Left cardiac atrium (tissue), 4 donors: ENCODE measurements at places on chromosomes 4 and X. TPM values are rescaled to one million over a fixed set of nuclear protein-coding genes. Genes with fewer than 3 reads are reported as not detected.
A peak's percentile ranks its signal among the peaks of the same experiment; 100 is the strongest.

GRCh38 chr4:114807759-114808404 lies 209.3 kb downstream of the UGT8 start:
- no peak for DNase-seq

EPHA5 gene
- total RNA-seq = 8.0 TPM

ESX1 gene
- not detected for total RNA-seq

NMU gene
- total RNA-seq = not detected

DNA sequence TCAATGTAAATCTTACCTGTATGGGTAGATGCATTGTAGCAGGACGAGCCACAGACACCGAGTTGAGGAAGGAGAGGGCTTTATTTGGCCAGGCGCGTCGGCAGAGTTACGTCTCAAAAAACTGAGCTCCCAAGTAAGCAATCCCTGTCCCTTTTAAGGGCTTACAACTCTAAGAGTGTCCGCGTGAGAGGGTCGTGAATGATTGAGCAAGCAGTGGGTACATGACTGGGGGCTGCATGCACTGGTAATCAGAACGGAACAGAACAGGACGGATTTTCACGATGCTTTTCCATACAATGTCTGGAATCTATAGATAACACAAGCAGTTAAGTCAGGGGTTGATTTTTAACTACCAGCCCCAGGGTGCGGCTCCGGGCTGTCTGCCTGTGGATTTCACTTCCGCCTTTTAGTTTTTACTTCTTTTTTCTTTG lies 524.9 kb upstream of the HTR2C start:
- no peak for DNase-seq

DNA sequence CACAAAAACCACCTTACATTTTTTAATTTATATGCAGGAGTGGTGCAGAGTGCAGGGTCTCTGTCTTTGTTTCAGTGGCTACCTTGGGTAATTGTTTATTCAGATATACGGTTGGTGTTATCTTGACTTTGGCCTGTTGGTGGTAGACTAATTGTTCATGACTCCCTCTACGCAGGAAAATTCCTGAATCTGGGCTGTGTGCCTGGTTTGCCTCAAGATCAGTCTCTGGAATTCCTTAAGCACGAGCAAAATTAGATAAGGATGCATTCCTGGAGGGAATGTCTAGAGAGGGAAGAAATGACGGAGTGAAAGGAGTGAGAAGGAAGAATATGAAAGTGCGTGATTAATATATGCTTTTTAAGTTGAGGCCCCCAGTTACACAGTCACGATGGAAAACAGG lies 576.9 kb upstream of the PCDH10 start:
- DNase-seq = peak; percentile 17
